ENCODE measurements at places on chromosomes 3 and 15. TPM values are rescaled to one million over a fixed set of nuclear protein-coding genes. Genes with fewer than 3 reads are reported as not detected.

RBPMS2 gene
- 11.1 TPM for polyA plus RNA-seq

IL20RB gene
- 0.68 TPM for polyA plus RNA-seq

SPATA12 gene
- not detected for polyA plus RNA-seq

ABI3BP gene
- 15.1 TPM for polyA plus RNA-seq

SAXO2 gene
- polyA plus RNA-seq, result 4.4 TPM
